NCI-H226 (cell line): ENCODE measurements at places on chromosomes 1 and 21.

DNA sequence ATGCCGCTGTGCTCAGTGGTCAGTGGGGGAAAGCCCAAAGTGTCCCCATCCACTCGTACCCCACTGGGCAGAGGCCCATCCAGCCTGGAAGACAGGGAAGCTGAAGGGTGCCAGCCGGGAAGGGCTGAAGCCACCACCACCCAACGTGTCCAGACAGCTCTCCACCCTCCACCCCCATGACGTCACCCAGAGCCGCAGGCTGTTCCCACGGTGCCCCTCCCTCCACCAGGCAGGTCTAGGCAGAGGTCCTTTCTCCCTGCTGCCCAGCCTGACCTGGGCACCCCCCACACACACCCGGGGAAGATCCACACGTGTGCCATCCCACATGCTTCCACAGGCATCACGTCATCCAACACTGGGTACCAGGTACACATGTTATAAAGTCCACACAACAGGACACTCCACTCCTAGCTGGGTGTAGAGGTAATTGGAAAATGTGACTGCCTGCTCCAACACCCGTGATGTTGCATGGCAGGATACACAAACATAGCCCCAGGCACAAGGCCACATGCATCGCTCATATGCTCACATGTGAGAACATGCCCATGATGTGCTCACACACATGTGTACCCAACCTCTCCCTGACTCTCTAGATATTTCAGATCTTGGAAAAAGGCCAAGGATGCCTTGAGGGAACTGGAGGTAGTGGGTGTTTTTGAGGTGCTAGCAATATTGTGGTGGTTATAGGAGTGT lies 5.1 kb upstream of the ARHGAP30 start:
- DNase-seq: no peak

GRCh38 chr1:52601991-52602855 lies at the start of gene GPX7:
GPX7 (plus strand) TSS chr1:52602371; CDS start chr1:52602410, 39 bp downstream.
- no peak for DNase-seq

GRCh38 chr1:119815361-119815760 lies 4.1 kb upstream of the REG4 start:
- DNase-seq: peak; percentile 46

DNA sequence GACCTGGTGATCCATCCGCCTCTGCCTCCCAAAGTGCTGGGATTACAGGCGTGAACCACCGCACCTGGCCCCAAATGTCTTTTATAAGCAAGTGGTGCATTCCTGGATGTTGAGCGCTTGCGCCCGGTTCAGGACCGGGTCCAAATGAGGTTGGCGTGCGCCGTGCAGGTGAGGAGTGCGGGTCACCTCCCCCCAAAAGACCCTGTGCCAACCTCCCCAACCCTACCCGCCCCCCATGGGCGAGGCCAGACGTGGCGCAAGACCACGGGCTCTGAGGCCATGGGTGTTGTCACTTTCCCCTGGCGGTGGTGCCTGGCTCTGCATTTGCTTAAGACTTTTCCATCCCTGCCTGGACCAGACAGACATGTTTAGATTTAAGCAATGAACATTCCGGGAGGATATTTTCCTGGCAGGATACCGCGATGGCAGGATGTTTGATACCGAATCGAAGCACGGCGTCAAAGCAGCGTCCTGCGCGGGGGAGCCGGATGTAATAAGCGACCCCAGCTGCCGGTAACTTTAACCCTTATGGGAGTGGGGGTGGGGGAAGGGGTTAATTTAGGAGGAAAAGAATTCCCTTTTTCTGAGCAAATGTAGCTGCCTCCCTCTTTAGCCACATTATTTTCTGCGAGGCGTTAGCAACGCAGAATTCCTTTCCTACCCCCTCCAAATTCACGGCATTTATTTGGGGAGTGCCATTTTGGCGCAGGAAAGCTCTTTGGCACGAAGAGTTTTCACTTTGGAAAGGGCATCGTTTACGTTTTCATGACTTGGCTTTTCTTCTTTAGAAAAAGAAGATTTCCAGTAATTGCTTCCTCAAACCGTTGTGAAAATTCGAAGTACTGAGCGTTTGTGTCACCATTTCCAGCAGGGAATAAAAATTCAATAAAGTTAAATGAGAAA lies 27.8 kb upstream of the RNF187 start:
- DNase-seq: peak; percentile 39

DNA sequence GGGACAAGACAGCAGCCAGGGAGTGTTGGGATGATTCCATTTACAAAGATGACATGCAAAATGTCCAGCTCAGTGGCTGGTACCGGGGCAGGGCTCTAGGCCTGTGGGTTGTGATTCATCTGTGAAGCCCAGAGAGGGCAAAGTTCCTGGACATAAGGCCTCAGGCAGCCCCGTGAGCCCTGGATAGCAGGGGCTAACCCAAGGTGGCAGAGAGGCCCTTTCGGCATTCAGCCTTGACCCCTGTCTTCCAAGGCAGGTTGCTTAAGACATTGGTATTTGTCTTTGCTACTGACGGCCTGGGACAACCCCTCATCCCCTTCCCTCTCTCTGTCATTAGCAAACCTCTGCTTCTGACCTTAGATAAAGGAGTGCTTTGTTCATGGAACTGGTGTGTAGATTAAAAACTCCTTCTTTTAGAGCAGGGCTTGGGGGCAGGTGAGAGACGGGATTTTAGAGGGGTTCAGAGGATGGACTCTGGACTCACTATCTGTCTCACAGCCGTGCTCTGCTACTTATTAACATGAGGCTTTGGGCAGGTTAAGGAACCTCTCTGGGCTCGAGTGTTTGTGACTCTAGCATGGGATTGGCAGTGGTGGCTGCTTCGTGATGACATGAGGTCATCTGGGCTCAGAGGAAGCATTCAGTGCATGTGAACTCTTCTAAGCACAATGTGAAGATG lies 36.3 kb downstream of the TMEM51 start:
- DNase-seq: no peak

DNA sequence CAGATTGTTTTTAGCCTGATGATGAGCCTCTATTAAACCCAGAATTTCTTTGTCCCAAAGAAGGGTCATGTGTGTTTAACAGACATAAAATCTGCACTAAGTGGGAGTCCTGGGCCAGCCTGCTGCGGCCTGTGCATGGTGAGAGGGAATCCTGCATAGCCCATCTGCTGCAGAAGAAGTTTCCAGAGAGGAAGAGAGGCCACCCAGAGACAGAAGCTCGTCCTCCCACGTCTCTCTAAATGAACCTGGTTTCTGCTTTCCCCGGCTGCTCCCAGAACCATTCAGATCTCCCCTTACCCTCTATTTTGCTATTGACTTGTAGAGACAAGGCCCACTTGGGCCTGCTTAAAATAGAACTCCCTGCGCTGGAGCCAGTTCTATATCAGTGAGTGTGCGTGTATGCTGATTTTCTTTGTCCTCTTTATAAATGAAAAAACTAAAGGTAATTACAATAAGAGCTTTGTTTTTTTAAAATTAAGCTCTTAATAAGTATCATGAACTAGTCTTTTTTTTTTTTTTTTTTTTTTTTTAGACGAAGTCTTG lies 142.8 kb upstream of the RAB4A start:
- DNase-seq: no peak

DNA sequence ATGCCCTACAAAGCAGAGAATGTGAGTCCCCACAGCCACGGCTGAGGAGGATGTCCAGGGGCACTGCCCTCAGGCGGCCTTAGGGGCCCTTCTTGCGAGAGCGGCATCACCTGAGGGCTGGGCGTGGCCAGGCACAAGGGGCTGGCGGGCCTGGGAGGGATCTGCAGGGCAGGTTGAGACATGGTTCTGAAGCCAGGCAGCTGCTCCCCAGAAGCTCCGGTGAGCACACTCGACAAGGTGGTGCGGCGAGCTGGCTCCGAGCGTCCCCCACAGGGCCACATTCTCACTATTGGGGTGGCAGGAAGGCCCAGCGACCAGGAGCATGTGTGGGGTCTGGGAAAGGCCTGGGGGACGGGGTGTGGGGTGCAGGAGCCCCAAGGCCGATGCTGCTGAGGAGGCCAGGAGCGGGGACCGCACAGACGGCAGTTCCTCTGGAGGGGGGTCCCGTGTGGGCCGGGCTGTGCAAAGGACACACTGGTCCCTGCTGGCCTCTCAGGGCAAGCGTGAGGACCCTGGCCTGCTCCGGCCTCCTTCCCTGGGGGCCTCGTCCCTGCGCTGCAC lies 47.2 kb downstream of the MORN1 start:
- DNase-seq: no peak

- DNase-seq: no peak
Measured at GRCh38 chr1:245090491-245091090, 64.2 kb upstream of the KIF26B start.

- DNase-seq: no peak
Measured at GRCh38 chr1:18105196-18105595, 2.4 kb upstream of the IGSF21 start.

GRCh38 chr1:25620211-25620610 lies 3.6 kb downstream of the MAN1C1 start:
- DNase-seq: no peak

- peak; percentile 48 for DNase-seq
Measured at GRCh38 chr1:154326546-154327465, 1.5 kb downstream of the ATP8B2 start.

DNA sequence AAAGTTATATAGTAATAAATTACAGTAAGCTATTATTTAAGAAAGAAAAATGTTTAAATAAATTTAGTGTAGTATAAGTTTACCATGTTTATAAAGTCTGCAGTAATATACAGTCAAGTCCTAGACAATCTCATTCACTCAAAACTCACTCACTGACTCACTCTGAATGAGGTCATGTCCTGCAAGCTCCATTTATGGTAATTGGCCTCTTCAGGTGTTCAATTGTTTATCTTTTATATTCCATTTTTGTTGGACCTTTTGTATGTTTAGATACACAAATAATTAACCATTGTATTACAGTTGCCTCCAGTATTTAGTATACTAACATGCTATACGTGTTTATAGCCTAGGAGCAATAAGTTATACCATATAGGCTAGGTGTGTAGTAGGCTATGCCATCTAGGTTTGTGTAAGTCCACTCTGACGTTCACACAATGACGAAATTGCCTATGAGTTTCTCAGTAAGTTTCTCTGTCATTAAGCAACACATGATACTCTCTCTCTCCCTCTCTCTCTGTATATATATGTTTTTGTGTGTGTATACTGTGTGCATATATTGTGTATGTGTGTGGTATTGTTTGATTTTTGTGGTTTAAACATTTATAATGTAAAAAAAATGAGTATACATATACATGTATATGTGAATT lies 161.2 kb downstream of the NCAM2 start:
- no peak for DNase-seq

- no peak for DNase-seq
Measured at GRCh38 chr21:37233551-37234146, 33.5 kb downstream of the VPS26C start.
